ENCODE measurements at places on chromosomes 7 and 10.

DNA sequence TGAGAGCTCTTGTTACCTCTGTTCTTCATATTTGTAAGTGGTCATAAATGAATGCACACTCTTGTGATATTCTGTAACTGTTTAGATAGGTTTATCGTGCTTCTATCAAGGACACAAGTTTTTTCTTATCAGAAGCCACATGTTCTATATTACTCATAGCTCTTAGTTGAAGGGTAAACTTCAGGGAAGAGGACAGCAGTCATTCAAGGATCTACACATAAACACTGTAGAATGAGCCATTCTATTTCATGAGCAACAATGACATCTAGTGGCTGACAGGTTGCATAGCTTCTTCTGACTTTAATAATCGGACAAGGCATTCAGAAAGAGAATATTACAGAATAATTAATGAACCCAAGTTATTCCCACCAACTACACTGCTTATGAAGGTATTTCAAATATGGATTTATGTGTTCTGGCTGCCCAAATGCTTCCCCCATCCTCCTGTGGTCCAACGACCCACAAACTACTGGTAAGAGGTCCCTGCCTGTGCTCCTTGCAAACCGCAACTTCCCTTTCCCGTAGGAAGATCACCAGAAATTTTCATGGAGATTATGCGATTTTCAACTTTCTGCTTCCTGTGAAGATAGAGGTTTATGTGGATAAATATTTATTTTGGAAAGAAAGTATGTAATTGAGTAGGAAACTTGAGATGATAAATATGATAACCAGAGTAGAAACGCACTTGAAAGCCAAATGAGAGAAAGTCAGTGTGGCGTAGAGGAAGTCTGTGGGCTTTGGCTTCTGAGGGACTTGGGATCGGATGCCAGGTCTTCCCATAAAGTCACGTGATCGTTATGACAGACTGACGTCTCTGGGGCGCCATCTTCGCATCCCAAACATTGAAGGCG, 16.8 kb upstream of the ABCB5 start:
- DNase-seq: no peak

DNA sequence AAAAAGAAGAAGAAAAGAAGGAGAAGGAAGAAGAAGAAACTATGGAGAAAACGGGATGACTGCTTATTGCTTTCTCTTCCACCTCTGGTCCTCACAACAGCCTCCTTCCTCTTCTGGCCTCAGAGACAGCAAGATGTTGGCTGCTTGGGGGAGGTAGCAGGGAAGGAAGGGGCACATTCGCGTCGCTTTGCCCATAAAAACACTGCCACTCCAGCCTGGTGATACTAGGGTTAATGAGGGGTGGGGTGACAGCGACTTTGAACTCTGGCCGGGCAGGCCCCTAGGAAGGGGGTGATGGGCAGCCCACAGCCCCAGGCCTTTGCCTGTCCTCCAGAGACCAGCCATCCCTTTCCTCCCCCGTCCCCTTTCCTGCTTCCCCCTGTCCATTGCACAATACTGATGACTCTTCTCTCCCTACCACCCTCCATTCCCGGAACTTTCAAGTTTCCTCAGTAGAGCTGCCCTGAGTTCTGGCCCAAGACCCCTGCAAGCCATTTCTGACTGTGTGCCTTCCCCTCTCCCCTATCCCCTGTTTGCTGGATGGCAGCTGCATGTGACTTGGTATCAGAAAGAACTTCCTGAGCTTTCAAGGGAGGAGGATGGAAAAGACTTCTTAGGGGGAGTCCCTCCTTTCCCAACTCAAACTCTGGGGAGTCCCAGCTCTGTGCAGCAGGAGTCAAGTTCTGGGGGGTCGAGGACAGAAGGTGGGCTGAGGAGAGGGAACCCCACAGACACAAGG, 2.2 kb upstream of the CUEDC2 start:
- DNase-seq: no peak

GRCh38 chr10:35778306-35778705, 136.2 kb upstream of the FZD8 start:
- DNase-seq: no peak

DNA sequence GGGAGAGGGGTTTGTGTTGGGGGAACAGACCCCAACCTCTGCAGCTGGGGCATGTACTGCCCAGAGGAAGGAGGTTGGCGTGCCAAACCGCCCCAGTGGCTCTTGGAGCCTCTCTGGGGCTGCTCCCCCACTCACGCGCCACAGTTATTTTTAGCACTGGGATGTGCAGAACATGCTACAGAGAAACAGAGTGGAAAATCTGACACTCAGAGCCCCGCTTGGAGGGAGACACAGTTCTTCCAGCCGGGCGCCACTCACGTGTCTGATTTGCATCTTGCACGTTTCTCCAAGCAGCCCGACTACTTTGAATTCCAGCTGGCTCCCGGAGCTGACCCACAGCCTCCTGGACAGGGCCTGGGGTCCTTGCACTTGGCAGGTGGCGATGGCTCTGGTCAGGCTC, 182.0 kb downstream of the RPS24 start:
- no peak for DNase-seq

DNA sequence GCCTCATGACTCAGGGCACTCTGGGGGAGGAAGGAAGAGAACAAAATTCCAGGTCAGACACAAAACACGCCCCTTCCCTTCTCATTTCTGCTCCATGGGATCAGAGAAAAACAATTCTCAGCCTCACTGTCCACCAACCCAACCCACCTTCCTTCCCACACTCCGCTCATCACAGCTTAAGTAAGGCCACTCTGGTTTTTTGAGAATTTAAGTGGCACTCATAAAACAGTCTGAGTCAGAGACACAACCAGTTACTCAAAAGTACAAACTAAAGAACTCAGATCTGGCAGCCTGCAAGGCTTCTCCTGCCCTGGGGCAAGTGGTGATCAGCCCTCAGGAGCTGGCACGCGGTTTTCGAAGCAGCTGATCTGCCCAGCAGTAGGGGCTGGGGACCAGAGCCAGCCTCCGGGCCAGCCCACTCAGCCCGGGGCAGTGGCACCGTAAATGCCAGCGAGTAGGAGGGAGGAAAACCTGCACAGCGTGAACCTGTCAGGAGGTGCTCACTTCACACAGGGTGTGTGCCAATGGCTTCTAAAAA, 39.1 kb upstream of the ABLIM1 start:
- DNase-seq: no peak

DNA sequence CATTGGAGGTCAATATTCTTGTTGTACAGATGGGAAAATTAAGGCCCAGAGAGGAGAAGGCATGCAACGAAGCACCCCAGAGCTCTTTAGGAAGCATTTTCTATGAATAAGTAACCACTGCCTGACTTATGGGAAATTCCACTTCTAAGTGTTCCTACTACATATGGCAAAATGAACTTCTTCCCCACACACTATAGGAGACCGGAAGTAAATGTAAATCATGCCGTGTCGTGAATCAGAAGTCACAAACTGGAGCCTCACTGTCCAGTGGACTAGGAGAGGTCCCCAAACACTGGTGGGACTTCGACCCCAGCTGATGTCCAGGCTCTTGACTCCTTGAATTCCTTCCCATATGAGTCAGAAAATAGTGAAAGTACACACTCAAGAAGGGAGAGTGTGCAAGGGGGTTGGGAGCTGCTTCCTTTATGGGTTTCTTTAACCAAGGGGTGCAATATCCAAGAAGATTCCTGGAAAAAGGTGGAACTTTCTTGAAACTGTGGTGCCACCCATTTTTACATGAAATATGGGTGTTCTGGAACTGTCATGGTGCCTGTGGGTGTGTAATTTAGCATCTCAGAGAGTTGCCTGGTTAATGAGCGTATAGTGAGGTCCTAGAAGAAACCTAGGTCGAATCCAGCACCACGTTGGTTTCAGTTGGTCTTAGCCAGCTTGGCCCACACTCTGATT, 6.7 kb downstream of the RASSF4 start:
- DNase-seq: no peak

- DNase-seq: no peak
These were observed 124.7 kb downstream of the NRP1 start for GRCh38 chr10:33209802-33210201.

- DNase-seq: no peak
These were observed 43.4 kb downstream of the FOXL3 start for GRCh38 chr7:333393-333764.

GRCh38 chr10:6678211-6678803, 98.2 kb upstream of the PRKCQ start:
- DNase-seq: no peak

DNA sequence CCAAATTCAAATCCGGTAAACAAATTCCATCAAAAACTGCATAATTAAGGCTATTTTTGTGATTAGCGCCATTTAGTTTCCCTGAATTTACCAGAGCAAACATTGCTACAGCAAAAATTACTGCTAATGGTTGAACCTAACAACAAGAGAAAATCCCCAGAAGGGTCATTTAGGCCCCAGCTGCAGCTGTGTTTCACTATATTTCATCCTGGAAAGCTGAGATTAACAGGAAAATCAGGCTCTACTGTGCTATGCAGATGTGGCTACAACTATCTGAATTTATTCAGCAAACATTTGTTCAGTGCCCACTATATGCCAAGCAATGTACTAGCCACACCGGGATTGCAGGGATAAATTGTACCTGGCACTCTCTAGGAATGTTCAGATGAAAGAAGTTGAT, 104.0 kb downstream of the PON1 start:
- no peak for DNase-seq

DNA sequence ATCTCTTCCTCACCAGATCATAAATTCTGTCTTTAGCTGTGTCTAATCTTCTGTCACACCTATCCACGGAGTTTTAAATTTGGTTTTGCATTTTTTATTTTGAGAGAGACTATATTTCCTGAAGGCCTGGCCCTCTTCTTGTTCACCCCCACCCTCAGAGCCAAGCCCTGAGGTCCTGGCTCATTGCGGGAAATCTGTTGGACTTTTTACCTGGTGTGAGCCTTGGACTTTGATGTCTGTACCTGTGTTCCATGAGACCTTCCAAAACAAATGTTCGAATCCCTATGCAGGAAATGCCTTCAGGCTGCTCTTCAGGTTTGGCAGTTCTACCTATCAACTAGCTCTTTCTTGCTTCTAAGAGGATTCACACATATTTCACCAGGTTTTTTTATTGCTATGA, 175.2 kb upstream of the GRB10 start:
- no peak for DNase-seq

- no peak for DNase-seq
These were observed 268.8 kb downstream of the ELFN1 start for GRCh38 chr7:1938788-1939433.

DNA sequence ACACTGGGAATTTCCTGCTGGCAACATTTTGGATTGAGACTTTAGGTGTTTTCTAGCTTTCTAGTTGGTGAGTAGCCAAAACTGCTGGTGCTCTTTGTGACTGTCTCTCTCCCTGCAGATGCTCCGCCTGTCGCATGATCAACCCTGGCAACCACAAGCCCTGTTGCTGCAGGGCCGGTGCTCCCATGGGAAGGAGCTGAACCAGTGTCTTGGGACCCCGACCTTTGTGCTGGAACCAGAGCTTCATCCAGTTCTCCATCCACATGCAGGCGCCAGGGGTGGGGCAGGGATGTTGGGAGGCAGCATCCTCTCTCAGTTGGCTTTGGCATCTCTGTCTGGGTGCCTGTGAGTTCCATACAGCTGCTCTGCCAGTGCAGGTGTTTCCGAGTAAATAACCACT, 306.2 kb upstream of the MKI67 start:
- no peak for DNase-seq

GRCh38 chr7:108805808-108806397, 236.2 kb downstream of the DNAJB9 start:
- no peak for DNase-seq

- no peak for DNase-seq
These were observed 60.9 kb downstream of the RBM20 start for GRCh38 chr10:110704906-110705476.

GRCh38 chr10:13449296-13449695, 79.5 kb downstream of the BEND7 start:
- no peak for DNase-seq

DNA sequence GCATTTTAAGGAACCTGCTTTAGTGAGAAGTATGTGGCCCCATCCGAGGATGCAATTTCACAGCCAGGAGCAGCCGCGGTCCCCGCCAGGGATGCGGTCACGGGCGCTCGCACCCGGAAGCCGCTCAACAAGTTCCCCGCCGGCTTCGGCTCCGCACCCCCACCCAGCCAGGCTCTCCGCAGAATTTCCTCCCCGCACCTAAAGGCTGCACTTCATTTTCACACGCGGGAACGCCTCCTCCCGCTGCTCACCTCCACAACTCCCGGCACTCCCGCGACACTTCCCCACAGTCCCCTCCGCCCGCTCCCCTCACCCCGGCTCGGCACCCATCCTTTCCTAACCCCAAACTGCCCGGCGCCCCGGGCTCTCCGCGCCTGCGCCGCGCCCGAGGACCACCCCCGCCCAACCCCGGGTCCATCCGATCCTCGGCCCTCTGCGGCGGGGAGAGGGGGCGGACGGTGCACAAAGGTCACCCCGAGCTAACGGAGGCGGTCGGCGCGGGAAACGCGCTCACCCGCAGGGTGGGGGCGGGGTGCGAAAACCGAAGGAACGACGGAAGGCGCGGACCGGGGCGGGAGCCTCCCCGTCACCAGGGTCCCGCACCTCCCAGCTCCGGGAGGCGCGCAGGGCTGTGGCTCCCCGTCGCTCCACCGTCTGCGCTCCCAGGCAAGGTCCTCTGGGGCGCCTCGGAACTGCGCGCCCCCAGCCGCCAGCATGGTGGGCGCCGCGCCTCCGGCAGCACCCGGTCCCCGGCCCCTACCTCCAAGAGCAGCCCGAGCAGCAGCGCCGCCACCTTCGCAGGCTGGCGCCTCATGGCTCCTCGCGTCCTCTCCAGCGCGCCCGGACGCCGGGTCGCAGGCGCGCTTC, 558 bp downstream of the VOPP1 start:
- DNase-seq: peak; percentile 40

- DNase-seq: no peak
These were observed 60.8 kb upstream of the NPTX2 start for GRCh38 chr7:98556288-98556687.

DNA sequence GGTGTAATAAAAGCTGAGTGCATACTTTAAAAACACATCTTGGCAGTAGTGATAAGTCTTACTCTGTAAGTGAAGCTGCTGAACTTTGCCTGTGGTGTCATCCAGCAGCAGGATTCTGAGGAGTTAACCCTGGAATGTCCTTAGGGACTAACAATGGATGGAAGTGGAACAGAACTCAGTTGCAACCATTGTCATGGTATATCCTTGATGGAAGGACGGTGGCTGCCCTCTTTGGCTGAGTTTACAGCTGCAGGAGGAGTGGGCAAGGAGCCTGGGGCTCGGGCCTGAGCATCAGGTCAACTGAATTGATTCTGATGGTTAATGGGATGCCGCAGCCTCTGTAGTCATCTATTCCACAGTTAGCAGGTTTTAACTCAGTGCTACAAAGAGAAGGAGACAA, 56.2 kb downstream of the MRC1 start:
- no peak for DNase-seq

- DNase-seq: no peak
These were observed 550.3 kb downstream of the GRM8 start for GRCh38 chr7:126702242-126703016.

DNA sequence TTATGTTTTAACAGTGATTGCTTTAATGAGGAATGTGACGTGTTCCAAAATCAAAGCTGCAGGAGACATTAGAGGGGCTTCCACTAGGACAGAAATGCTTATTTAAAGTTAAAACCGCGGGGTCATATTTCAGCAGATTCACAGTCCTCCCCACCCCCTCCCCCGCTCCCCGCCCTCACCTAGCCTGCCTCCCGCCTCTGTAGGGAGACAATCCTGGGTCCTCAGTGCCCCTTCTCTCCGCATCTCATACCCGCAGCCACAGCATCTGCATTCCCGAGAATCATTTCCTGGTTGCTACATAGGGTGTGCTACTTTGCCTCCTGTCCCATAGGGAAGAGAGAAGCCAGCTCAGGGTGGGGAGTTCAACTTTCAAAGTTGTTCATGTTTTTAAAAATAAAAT, 3.1 kb upstream of the DRGX start:
- no peak for DNase-seq
